ENCODE measurements at places on chromosomes 11 and 22.
A peak's percentile ranks its signal among the peaks of the same experiment; 100 is the strongest.

GRCh38 chr22:46149512-46150033, 753 bp upstream of the PPARA start:
- peak; percentile 20 for DNase-seq

DNA sequence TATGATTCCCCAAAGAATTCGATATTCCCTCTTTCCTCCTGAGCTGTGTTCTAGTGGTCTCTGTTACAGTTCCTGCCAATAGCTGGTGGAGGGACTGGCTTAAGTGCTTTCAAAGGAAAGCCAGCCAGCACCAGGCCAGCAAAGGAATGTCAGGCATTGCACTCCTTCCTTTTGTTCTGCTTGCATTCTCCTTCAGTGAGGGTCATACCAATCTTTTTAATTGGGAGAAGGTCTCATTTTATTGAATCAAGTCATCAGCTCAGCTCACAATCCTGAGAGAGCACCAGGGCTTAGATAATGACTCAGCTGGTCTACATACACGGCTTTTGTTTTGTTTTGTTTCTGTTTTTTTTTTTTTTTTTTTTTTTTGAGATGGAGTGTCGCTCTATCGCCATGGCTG, 222.9 kb downstream of the NAV2 start:
- no peak for DNase-seq

DNA sequence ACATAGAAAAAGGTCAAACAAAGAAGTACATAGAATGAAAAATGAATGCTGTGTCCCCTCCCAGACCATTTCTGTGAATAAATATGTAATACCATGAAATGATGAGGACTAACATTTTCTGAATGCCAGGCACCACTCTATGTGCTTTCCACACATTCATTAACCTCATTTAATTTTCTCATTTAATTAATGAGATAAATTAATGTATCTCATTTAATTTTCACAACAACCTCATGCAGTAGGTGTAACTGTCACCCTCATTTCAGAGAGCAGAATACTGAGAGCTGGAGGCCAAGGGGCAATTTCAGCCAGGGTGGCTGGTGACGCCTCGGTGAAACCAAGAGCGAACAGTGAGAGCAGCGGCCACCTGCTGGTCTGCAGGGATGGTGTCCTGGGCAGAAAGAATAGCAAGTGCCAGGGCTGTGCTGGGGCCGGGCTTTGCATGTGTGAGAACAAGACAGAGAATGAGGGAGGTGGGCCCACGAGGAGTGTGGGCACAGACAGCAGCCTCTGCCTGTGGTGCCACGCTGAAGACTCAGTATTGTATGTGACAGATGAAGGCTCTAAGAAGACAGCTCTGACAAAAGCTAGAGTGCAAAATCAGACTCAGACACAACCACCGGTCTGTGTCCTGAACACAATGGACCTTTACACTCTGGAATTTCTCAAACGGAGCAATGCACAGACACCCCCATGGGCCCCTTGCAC, 1.8 kb upstream of the SERPIND1 start:
- DNase-seq: no peak

DNA sequence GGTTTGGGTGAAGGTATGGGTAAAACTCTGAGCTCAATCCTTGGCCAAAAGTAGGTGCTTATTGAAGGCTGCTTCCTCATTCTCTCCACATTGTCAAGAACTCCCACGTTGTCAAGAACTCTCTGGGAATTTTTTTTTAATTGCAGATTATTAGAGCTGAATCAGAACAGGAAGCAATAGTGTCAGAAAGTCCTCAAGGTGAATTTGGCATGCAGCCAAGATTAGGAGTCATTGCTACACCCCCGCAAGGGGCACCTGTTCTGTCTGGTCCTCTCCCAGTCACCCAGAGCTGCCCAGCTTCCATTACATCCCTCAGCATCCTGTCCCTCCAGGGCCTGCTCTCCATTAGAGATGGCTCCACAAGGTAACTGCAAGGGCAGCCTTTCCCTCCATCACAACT, 996.5 kb downstream of the OPCML start:
- DNase-seq: no peak

- DNase-seq: no peak
Measured at GRCh38 chr22:39479254-39479653, 22.4 kb downstream of the MGAT3 start.

DNA sequence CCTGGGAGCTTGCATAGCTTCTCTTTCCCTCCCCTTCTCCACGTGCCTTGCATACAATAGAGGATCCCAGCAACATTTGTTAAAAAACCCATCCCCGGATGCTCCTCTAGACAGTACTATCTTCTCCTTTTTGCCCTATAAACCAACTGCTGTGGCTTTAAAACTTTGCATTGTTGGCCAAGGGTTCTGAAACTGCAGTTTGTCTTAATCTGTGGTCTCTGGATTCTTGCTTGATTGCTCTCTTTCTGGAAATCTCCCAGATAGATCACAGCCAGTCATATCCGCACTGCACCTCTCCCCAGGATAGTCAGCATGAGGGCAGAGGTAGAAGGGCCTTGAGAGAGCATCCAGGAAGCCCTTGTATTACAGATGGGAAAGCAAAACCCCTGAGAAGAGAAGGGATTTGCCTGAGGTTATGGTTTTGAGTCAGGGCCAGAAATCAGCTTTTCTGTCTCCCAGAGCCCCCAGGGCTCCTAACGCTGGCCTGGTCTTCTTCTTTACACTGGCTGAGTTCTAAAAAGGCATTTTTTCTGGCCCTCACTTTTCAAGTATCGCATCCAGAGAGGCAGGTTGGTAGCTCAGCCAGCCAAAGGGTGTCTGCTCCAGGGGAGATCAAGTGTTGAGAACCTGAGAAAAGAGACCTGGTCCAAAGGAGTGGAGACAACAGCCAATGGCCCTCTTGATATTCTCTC, 70.6 kb downstream of the ADM start:
- DNase-seq: no peak

DNA sequence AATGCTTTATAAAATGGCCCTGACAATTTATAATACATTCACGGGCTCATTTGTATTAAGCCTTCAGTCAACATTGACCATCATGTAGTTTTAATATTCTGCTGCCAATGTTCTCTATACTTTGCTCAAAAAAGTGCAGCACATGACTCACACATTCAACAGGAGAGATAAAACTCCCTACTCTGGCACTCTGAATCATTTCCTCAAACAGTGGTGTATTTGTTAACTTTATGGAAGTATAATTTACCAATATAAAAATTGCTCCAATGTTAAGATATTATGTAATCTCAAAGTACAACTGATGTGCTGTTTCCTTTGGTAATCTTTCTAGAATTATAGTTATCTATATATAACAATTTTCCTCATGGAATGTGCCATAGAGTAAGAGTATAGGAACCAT, 39.9 kb downstream of the MAML2 start:
- no peak for DNase-seq

- no peak for DNase-seq
Measured at GRCh38 chr11:87022738-87023137, 15.0 kb upstream of the TMEM135 start.

GRCh38 chr11:113645593-113646349, 60.3 kb downstream of the TMPRSS5 start:
- DNase-seq: no peak

DNA sequence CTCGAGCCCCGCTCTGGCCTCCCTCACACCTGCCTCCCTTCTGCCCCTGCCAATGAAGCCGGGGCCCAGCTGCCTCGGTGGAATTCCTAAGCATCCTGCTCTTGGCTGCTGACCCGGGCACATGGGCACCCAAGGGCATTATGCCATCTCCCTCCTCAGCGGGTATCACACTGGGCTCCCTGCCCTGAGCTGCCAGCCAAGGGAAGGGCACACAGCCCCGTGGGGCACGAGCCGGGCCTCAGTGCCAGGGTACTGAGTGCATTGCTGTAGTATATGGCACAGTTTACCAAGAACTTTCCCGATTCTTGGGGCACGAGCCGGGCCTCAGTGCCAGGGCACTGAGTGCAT, 43.8 kb upstream of the JAM3 start:
- DNase-seq: no peak

GRCh38 chr11:30956751-30957150, 370.6 kb upstream of the MPPED2 start:
- no peak for DNase-seq

DNA sequence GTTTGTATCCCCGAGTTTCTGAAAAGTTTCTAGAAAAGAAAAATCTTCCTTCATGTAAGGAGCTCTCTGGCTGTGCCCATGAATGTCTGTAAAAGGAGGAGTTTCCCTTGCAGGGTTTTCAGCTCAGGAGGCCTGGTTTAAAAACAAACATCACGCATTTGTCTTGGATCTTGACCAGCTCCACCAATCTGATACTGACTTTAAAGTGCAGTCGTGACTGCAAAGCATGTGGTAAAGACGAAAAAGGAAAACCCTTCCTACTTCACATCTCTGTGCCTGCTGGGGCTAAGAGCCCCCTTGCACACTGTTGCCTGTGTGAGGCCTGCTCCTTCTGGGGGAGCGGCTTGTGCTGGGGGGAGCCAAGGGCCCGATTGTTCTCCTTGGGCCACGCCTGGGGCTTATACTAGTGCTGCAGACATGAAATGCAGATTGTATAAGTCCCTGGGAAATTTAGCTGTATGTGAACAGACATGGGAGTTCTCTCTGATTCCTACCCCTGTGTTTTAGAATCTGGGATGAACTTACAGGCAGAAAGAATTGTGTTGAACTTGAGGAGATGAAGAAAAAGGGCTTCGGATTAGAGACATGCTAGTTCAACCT, 62.1 kb downstream of the ADAMTS15 start:
- DNase-seq: no peak

DNA sequence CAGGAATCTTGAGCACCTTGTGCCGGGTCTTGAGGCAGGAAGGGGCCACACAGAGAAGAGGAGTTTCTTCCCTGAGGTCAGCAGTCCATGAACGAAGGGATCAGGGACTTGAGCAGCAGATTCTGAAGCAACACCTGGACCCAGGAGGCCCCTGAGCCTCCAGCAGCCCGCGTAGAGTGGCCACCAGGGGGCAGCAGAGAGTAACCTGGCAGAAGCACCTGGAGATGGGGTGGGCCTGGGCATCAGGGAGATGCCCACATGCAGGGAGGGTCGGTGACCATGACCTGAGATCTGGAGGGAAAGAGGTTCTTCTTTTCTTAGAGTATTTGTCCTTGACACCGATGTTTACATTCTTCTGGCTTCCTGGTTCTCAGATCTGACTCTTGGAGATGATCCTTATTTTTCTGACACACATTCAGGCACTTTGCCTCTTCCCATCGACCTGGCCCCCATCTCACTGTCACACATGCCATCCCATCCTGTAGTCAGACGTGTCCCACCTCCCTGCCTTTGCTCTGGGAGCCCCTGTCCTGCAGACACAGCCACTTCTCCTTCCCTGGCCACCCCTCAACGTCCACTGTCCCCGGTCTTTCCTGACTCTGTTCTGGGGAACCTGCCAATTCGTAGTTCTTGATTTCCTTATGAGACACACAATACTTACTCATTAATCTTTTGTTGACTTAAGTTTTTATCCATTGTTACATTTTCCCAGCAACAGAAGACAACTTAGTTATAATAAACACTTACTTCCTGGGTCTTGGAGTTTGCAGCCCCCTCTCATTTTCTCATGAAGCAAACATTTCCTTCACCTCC, 66.5 kb downstream of the GGTLC2 start:
- DNase-seq: peak; percentile 79

- DNase-seq: peak; percentile 21
Measured at GRCh38 chr22:20524004-20524481, 16.6 kb downstream of the MED15 start.

GRCh38 chr22:35918456-35918855, 110.2 kb downstream of the RBFOX2 start:
- no peak for DNase-seq

GRCh38 chr11:118010738-118011461, 24.7 kb downstream of the IL10RA start:
- no peak for DNase-seq

- DNase-seq: no peak
Measured at GRCh38 chr22:27996981-27997380, 77.9 kb upstream of the PITPNB start.

GRCh38 chr11:107563702-107564101, 1.8 kb downstream of the ALKBH8 start:
- DNase-seq: peak; percentile 55

- no peak for DNase-seq
Measured at GRCh38 chr11:130449310-130449990, 1.0 kb downstream of the ADAMTS15 start.

DNA sequence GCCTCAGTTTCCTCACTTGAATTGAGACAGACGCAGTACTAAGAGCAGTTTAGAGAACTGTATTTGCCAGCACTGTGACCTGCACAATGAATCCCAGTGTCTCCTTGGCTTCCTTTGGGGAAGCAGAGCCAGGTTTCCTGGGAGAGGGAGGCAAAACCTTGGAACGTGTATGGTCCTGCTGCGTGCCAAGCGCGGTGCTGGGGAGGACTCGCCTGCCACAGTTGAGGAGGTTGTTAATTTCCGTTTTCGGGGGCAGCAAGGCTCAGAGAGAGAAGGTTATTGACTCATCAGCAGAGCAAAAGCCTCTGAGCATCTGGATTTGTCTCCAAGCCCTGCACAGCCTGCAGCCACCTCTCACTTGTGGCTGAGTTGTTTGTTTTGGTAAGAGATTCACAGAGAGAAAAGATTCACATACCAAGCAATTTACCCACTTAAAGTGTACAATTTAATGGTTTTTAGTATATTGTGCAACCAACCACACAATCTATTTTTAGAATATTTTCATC, 10.8 kb downstream of the SYT12 start:
- DNase-seq: no peak

GRCh38 chr11:1307998-1308742, 1.3 kb downstream of the TOLLIP start:
- DNase-seq: no peak

- no peak for DNase-seq
Measured at GRCh38 chr11:122140500-122140899, 24.5 kb upstream of the BLID start.

GRCh38 chr22:41912338-41913039, 2.4 kb downstream of the SHISA8 start:
- DNase-seq: no peak

DNA sequence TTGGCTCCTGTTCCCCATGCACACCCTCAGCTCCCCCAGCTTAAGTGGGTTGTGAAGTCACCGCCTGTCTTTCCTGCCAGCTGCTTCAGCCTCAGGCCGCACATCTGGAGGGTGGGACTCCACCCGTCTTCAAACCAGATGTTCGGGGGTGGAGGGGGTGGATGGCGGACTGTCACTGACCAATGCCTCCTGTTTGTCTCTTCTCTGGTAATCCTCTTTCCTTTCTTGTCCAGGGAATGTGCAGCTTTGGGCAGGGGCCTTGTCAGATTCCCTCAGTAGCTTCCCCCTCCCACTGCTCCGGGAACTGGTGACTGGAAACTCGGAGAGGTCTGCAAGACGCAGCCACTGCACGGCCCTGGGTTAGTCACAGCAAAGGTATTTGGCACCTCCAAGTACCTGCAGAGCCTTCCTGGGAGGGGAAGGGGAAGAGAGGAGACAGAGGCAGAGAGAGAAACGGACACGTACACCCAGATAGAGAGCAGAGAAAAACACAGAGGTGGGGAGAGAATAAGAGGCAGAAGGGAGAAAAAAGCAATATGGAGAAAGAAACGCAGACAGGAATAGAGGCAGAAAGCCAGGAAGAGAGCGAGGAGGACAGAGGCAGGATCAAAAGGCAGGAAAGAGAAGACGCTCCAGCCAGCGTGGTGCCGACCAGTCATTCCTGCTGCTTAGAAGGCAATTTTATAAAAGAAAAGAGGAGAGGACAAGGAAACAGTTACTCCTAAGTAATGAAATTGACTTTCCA, 56.1 kb upstream of the TIMP3 start:
- DNase-seq: no peak

GRCh38 chr11:100941033-100941432, 188.6 kb downstream of the PGR start:
- no peak for DNase-seq
